ENCODE measurements at places on chromosomes 12 and 14.

GRCh38 chr12:129873111-129873832 is 30.6 kb downstream of the TMEM132D start:
- DNase-seq = no peak

GRCh38 chr14:24513009-24513408 is 4.9 kb upstream of the CMA1 start:
- DNase-seq = no peak

- DNase-seq = no peak
Observed at GRCh38 chr12:104695453-104696148, 238.9 kb downstream of the CHST11 start.

- no peak for DNase-seq
Observed at GRCh38 chr14:57632649-57633048, 139.0 kb upstream of the CCDC198 start.

- no peak for DNase-seq
Observed at GRCh38 chr12:121787063-121788025, 6.1 kb downstream of the RHOF start.

GRCh38 chr12:59115526-59115925 is 195.2 kb upstream of the LRIG3 start:
- DNase-seq = no peak

- DNase-seq = no peak
Observed at GRCh38 chr14:73342670-73343069, 105.4 kb downstream of the PAPLN start.

GRCh38 chr12:6873094-6874014 is at the start of gene SPSB2:
Gene SPSB2, minus strand, starts transcription at chr12:6873303. Its CDS starts 402 bp downstream, at chr12:6872901.
- no peak for DNase-seq

DNA sequence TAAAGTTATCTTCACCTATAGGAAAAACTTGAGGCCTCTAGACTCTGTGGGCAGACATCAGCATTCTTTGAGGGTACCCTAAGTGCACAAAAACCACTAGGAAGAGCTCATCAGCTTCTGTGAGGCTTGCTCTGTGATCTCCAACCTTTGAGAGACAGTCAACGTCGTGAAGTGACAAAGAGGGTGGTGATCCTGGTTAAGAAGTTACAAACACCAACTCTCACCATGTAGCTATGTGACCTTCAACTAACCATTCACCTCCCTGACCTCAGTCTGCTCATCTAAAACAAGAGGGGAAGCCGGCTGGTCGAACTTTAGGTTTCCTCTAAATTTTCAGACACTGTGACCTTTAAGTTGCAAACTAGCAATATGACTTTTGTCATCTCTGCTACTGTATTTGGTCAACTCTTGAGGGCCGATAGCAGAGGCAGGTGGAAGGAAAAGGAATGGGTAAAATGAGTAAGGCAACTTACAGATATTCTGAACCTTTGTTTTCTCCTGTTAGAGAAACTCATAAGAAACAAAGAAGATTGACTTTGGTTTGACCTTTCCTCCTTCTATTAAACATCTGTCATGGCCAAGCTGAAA is 103.2 kb upstream of the PARP11 start:
- DNase-seq = no peak

DNA sequence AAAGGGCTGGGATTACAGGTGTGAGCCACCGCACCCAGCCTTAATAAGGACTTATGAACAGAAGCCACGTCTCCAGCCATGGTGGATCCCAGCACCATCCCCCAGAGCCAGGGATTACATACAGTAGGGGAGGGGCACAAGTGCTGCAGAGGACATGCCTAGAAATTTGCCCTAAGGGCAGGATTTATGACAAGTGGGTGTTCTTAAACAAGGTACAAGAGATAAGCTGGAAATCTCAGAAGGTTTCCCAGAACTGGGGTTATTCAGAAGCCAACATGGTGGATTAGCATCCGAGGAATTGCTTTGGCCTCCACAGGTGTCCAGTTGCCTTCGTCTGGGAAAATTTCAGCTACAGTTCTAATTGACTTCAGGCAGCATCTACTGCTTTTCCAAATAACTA is 114.4 kb upstream of the EGLN3 start:
- no peak for DNase-seq

- no peak for DNase-seq
Observed at GRCh38 chr12:87756111-87756510, 273.1 kb downstream of the C12orf50 start.

GRCh38 chr12:8658346-8658745 is 4.3 kb downstream of the MFAP5 start:
- DNase-seq = no peak

DNA sequence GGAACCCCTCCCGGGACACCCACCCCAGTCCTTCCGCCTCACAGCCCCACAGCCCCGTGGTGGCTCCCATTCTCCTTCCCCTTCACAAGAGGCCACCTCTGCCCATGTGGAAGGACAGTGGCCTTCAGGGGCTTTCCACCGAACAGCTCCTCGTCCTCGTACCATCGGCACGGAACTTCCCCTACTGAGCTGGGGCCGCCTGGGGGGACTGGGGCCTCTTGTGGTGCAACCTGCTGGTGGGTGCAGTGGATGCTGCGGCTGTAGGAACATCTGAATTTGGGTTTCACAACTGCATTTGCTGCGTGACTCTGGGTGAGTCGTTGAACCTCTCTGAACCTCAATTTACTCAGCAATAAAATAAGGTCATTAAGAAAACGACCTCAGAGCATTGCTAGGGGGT is 50.9 kb downstream of the RFLNA start:
- no peak for DNase-seq

DNA sequence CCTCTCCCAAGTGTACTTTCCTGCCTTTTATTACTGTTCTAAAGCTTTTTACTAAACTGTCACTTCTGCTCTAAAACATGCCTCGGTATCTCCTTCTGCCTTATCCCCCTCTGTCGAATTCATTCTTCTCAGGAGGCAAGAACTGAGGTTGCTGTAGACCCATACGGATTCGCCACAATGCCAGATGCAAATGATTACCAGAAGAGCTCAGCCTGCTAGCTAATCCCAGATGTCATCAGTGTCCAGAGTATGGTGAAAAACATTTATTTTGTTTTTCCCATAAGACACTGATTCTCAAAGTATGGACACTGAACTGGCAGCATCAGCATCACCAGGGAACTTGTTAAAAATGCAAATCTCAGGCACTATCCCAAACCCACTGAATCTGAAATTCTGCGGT is 359.3 kb downstream of the TMTC2 start:
- no peak for DNase-seq

- no peak for DNase-seq
Observed at GRCh38 chr12:71270057-71270456, 112.3 kb upstream of the TSPAN8 start.

- DNase-seq = no peak
Observed at GRCh38 chr14:29030970-29031369, 264.4 kb downstream of the FOXG1 start.

DNA sequence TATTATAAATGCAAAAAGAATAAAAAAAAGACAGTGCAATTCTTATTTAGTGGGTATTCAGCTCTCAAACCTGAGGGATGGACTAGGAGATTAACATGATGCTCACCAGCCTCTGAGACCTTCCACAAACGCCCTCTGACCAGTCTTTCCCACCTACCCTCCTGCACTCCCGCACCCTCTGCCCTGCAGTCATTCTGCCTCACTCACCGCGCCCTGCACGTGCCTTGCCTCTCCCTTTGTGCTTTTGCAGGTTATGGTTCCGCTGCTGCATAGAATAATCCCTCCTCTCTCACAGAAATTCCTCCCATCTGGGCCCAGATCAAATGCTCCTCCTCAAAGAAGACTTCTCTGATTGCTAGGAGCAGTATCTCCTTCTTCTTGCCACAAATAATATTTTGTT is 28.5 kb upstream of the TMCC3 start:
- no peak for DNase-seq

- DNase-seq = no peak
Observed at GRCh38 chr12:25811656-25812126, 146.8 kb upstream of the RASSF8 start.

DNA sequence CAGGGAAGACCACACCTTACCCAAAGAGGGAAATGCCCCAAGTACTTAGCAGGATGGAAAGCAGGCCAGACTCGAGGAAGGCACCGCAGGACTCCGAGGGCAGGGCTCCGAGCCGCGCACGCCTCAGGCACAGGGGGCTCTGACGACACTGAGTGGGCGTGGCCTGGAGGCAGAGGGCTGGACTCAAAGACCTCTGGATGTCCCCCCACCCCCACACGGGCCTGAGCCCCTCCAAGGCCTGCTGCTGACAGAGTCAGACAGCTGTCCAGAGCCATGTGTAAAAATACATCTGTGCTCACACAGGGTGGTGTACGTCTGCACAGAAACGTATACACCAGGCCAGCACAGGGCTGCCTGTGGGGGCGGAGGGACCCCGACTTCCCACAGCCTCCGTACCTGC is 1.4 kb downstream of the AKT1 start:
- DNase-seq = no peak

DNA sequence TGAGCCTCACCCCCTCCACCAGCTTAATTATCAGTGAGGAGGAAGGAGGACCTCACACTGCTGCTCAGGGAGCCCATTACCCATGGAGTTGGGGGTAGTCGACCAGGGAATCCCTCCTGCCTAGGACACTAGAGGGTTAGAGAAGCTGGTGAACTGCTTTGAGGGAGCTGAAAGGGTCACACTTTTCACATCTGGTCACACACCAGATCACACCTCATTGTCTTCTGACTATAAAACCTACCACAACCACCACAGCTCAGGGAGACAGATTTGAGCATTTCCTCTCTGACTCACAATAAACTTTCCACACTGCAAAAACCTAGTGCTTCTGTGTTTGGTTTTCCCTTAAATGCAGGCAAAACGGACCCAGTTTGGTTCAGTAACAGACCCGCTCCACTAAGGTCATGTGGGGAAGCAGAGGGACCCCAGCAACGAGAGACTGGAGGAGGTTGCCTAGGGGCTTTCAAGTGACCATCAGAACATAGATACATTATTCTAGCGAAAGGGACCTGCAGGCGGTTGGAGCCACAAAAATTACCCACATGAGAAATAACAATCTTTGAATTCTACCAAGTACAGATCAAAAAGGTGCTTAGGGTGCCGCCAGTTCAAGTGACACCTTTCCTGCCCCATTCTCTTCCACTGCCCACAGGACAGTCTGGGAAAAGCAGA is 151.4 kb upstream of the AVPR1A start:
- DNase-seq = no peak

GRCh38 chr12:122878780-122879612 is 16.9 kb downstream of the VPS37B start:
- no peak for DNase-seq

- no peak for DNase-seq
Observed at GRCh38 chr12:68506619-68507018, 104.1 kb upstream of the RAP1B start.

DNA sequence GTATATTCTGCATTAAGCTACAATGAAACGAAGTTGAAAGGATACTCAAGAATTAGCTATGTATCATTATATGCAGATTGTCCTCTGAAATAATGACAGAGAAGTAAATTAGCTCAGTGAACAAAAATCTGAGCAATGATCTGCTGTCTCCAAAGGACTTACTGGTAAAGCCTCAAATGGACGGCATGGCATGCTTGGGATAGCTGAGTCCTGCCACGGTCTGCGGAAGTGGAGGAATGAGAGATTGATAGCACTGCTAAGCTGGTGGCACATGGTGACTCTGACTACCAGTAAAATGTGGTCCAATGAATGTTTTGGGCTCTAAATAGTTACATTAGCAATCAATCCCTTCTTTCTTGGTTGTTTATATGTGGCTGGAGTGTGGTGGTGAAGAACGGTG is 3.7 kb upstream of the DENND5B start:
- no peak for DNase-seq

DNA sequence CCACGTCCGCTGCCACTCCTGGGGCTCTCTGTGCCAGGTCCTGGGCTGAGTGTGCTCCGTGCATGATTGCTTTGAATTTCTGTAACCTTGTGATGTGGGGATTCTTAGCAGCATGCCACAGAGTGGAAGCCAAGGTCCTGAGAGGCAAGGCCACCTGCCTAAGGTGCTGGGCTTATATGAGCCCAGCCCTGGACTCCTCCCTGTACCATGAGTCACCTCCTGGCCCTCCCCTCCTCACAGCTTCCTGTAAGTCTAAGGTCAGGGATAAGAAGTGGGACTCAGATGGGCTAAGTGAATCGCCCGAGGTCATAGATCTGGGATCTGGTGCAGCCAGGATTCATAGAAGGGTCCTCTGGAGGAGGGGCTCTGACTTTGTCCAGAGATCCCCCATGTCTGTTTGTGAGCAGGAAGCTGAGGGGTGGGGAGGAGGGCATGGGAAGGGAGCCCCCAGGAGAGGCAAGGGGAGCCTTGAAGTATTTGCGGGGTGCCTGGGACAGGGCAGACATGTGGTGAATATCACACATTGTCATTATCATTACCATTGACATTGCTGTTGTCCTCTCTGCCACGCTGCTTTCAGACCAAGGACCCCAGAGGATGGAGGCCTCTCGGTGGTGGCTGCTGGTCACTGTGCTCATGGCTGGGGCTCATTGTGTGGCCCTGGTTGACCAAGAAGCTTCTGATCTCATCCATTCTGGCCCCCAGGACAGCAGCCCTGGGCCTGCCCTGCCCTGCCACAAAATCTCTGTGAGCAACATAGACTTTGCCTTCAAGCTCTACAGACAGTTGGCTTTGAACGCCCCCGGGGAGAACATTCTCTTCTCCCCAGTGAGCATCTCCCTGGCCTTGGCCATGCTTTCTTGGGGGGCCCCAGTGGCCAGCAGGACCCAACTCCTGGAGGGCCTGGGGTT is 28.8 kb downstream of the SERPINA3 start:
- no peak for DNase-seq

DNA sequence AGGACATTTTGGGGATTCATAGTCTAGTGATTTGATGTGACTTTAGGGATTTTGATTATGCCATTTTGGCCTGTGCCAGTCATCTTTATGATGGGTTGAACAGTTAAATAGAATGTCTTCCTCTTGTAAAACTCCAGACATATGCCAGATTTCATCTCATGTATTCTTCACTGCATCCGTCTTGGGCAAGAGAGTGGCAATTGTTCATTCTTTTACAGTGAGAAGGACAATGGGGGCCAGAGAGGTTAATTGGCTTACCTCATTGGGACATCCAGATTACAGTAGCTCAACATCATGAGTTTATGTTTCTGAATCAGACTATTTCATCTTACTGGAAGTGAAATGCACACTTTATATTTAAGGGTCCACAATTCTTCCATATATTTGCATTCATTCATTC is 108.2 kb upstream of the SLC38A2 start:
- no peak for DNase-seq

- no peak for DNase-seq
Observed at GRCh38 chr12:13947276-13947946, 34.0 kb downstream of the GRIN2B start.

GRCh38 chr12:4228122-4228580 is 45.4 kb upstream of the CCND2 start:
- DNase-seq = no peak

DNA sequence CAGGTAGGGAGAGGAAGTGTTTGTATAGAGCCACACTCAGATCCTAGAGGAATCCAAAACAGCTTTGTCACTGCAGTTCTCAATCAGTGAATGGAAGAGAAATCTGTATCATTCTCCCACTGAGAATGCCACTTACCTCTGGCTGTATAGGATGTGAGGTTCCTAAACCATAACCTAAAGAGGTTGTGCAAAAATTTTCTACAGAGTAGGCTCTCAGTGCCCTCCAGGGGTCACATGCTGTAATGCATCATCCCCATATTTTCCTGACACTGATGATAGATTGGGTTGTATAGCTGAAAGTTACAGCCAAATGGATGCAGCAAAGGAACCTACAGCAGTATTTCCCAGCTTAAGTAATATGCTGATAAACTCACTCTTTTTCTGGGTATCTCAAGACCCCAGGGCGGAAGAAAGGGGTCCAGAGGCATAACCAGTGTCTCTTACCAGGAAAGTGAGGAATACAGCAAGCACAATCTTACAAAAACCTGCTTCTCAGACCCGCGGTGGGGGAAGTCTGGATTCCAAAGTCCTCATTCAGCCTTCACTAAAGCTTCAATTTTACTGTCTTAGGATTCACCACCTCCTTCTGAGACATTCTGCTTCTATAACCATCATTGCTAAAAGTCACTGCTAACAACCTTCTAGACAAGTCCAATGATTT is 3.8 kb downstream of the BCDIN3D start:
- DNase-seq = no peak
